ENCODE measurements at places on chromosomes 3 and 15.

GRCh38 chr3:133457465-133458067 lies 57.7 kb downstream of the BFSP2 start:
- no peak for DNase-seq

DNA sequence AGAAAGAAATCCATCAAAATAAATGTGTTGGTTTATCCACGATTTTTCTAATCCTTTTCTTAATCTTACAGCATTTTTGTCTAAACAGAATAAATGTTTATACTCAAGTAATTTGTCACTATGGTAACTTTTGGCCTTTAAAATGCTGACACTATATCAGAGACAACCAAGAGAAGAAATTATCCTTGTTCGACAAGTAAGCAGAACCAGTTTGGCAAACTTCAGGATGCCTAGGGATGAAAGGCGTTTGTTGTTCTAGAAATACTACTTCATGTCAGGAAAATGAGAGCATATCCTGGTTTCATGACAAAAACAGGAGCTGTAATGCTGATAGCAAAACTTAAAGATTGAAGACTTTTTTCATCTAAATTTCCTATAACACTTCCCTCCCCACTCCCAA lies 308.0 kb upstream of the ATP11B start:
- no peak for DNase-seq

- no peak for DNase-seq
Observed at GRCh38 chr15:45863881-45864580, 229.2 kb downstream of the SQOR start.

- no peak for DNase-seq
Observed at GRCh38 chr3:63981980-63982379, 41.3 kb downstream of the PSMD6 start.

- no peak for DNase-seq
Observed at GRCh38 chr3:39118079-39118478, 10.6 kb downstream of the TTC21A start.

- DNase-seq: no peak
Observed at GRCh38 chr3:39907981-39908380, 98.6 kb downstream of the MYRIP start.

DNA sequence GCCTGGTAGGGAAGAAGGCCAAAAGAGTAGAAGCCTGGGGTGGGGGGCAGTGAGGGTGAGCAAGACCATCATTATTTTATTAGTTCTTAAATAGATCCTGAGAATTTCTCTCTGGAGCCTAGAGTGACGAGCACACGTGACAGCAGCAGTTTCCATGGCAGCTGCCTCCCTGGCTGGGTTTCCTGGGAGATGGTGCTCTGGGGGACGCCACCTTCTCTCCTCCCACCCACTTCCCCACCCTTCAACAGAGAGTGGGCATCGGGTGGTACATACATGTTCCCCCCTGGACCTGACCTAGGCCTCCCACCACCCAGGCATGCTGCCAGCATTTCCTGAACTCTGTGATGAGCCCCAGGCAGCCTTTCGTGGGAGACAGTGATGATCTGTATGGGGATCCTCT lies 12.9 kb downstream of the CELF6 start:
- DNase-seq: no peak
